ENCODE measurements at places on chromosomes 6 and 20.
A peak's percentile ranks its signal among the peaks of the same experiment; 100 is the strongest.

DNA sequence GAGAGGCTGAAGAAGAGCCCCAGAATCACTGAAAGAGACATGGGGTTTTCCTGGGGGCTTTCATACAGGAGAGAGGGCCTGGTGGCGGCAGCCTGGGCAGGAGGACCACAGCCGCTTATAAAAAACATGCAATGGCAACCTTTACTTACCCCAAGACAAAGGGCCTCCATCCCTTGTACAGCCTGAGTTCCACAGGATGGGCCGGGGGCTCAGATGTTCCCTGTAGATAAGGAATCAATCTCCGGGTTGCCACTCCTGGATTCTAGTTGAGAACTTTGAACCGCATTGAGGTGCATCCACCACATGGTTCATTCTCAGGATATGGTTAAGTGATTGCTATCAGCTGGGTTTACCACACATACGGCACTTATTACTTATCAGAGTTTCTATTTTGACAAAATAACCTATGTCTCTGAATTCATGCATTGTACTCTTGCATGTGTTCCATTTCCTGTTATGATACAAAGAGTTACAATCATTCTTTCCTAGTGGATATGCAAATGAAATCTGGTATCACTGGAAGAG lies 677.6 kb downstream of the KIF16B start:
- no peak for DNase-seq

GRCh38 chr20:58018590-58018989 lies 209.9 kb downstream of the ANKRD60 start:
- no peak for DNase-seq

DNA sequence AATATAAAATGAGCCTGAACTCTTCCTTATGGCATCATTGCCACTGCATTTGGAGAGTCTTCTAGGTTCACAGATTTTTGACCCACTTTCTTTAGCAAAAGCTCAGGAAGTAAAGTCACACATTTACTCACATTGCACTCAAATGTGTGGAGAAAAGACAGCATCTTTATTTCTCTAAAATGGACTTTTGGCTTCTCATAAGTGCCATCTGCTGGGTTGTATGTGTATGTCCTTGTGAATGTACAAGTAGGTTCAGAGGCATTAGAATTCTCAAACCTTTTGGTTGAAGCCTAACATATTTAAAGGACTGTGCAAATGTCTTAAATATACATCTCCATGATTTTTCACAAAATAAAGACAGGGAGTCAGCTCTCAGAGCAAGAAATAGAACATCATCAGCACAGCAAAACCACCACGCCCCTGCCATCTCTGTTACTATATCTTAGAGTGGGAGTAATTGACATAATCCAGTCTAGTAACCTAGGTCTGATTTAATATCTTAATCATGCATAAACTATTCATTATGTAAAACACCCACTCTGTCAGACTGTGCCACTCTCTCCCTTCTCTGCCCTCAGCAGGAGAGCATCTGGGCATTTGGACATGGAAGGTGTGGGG lies 42.2 kb upstream of the SPTLC3 start:
- DNase-seq, result no peak

- DNase-seq, result no peak
These were observed 181.0 kb downstream of the ZFP64 start for GRCh38 chr20:52010541-52010940.

- DNase-seq, result no peak
These were observed 162.1 kb upstream of the TBX18 start for GRCh38 chr6:84926189-84927155.

GRCh38 chr6:7542065-7542873 lies 798 bp downstream of the DSP start:
- DNase-seq, result peak; percentile 30

DNA sequence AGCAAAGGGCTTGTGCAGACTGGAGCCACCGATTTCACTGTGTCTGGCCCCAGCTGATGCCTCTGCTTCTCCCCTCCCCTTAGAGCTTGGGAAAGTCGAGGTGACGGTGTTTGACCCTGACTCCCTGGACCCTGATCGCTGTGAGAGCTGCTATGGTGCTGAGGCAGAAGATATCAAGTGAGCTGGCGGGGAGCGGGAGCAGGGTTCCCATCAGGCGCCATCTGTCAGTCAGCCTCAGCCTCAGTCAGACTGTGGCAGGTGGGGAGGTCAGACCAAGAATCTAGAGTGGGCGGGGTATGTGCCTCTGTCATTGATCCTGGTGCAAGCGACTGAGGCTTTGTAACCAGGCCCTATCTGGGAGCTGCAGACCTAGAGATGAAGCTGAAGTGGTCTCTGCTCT lies 5.5 kb downstream of the ERGIC3 start:
- no peak for DNase-seq

GRCh38 chr6:31358302-31358701 lies 1.3 kb upstream of the HLA-B start:
- DNase-seq, result no peak

DNA sequence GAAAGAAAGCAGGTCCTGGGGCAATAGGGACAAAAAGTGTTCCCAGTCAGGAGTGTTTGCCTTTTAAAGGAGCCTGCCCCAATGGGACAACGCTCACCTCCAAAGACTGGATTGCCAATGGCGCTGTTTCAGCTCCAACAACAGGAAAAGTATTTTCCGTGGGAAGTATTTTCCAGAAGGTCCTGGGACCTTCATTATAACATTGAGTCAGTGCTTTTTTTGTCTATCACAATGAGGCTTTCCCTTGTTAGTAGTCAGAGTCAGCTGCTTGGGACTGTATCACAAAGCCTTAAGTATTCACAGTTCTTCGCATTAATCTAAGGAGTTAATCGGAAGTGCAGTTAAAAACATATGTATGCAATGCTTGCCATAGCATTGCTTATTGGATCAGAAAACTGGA lies 17.3 kb downstream of the TRAF3IP2 start:
- DNase-seq, result no peak

DNA sequence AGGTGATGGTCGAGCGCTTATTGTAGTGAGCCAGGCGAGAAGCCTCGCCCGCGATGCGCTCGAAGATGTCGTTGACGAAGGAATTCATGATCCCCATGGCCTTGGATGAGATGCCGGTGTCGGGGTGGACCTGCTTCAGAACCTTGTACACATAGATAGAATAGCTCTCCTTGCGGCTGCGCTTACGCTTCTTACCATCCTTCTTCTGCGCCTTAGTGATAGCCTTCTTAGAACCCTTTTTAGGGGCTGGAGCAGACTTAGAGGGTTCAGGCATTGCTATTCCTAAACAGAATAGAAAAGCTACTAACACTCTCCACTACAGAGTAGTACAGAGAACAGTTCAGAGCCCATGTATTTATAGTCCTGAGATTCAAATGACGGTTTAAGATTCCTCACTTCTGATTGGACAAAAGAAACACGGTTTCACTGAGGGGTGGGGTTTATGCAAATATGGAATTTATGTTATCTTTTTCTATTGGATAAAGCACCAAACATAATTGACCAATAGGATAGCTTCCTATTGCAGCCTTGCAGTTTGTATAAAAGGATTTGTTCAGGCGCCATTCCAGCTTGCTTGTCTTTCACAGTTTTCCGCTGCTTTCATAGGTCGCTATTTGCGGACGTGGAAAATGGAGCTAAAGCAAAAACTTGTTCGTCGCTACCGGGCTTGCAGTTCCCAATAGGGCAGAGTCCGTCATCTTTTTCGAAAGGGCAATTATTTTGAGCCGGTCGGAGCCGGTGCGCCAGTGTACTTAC lies 43.7 kb upstream of the HFE start:
- peak; percentile 34 for DNase-seq

- no peak for DNase-seq
These were observed 17.3 kb upstream of the MCUR1 start for GRCh38 chr6:13831615-13832014.

DNA sequence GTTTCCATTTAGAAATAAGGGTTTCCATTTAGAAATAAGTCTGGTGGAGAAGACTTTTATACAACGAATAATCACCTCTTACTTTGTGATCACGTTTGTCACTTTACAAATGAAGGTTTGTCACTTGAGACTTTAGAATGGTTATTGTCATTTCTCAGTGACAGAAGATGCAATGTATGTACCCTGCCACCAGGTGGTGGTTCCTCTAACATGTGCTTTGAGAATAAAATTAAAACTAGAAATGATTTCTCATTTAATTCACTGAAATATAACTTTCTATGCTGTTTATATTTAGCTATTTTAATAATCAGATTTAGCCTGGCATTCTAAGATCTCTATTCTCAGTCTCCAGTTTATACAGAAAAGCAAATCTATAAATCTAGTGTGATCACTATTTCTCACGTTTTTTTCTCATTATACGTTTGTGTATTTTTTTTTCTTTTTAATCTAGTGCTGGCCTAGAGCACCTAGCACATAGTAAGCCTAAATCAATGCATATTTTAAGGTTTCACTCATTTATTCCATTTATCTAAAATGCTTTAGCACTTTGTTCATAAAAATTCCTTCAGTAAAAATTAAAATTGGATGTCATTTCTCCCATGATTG lies 57.4 kb upstream of the TFAP2D start:
- DNase-seq, result no peak

- DNase-seq, result no peak
These were observed 88.5 kb upstream of the ADGRB3 start for GRCh38 chr6:68546620-68547019.

DNA sequence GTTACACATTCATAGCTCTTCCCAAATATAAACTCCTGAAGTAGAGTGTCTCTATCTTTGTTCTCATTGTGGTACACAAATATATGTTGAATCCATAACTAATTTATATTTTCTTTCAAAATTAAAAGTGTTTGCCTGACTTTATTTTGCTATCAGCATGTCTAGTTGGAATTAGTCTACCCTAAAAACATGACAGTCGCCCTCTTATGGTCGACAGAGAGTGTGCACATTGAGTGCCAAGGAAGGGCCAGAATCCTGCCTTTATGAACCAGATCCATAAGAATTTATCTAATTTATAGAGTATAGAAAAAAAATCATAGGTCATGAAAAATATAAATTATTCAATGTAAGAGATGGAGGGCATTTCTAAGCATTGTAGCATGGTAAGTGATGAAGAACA lies 12.3 kb upstream of the DEFB112 start:
- no peak for DNase-seq

DNA sequence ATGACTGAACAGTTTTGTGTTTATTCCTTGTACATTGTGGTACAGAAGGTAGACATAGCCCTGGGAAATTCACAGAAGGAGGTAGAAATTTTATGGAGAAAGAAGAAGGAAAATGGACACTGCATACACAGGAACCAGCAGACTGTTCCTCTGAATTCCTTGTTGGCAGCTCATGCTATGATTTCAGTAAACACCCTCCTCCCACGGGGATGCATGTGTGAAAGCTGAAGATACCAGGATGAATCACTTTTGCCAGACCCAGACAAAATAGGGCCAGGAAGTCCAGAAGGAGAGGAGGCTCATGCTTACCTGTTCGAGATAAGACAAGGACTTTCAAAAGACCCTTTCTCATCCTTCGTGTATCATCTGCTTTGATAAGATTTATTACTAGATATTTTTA lies 110.3 kb upstream of the GGTLC1 start:
- DNase-seq, result no peak

DNA sequence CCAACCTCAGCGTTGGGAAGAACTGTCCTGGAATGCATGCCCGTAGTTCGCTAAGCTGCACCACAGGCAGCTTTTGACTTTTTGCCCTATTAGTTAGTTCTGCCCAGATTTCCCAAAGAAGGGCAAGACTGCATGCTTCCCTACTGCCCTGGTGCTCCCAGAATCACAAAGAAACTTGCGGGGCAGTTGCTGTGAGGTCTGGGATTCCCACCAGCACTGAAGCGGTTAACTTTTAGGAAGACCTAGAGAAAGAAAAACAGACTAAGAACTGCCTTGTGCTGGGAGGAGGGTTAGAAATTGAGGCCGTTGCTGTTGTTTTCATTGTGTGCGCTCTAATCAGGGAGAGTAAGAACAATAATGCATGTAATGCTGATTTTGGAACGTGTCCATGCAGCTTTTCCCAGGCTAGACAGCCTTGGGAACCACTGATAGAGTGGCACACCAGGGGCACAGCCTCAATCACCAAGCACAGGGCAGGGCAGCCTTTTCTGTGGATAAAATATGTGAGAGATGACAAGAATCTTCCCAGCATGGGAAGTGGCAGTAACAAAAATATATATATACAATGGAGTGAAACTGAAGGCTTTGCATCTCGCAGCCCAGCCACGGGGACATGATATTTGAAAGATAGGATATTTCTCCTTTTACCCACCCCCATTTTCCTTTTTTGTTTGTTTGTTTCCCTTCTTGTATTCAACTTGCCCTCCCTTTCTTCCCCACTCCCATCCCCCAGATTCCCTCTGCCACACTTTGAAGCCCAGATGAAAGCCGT lies 137.7 kb upstream of the HEY2 start:
- no peak for DNase-seq

DNA sequence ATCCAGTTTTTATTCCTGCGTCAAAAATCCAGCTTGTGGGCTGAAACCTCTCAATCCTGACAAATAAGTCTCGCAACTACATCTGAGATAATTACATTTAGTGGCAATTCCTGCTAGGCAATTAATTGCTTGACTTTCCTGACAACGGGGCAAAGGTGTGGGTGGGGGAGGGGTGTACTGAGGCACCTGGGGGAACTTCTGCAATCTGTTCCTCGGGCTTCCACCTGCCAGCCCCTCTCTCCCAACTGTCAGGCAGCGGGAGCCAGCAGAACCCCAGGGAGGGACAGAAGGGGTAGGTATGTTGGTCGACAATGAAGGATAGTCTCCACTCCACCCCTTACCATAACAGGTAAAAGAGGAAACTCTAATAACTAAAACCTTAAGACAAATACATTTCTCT lies 6.8 kb downstream of the C6orf52 start:
- DNase-seq, result no peak

DNA sequence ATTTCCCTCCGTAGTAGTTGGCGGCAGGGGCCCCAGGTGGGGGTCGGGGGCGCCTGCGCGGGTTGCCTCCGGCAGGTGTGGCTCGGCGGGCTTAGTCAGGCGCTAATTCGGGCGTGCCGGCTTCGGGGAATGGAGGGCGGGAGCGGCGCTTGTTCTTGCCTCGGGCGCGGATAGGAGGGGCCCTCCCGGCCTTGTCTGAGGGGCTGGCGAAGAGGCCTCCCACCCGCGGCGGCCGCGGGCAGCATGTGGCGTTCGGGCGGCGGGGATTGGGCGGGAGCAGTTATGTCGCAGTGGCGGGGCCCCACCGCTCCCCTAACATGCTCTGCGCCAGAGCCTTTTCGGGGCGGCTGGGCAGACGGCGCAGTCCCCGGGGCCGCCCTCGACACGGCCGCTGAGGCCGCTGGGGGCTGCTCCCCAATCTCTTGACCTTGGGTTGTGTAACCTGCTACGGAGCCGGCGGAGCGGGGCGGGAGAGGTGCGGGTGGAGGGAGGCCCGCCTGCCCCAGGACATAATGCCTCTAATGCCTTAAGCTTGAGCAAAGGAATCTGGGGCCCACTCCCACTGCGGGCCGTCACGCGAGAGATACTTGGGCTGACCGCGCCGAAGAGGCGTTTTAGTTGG lies 1.1 kb downstream of the AMD1 start:
- DNase-seq, result peak; percentile 48

- no peak for DNase-seq
These were observed 192.7 kb upstream of the SLC35B3 start for GRCh38 chr6:8628063-8628462.

GRCh38 chr6:33344701-33345697 lies 27.5 kb upstream of the ZBTB22 start:
- DNase-seq, result peak; percentile 43
